ENCODE measurements at places on chromosomes 2 and 18.

- no peak for DNase-seq
Observed at GRCh38 chr2:29881089-29881730, 40.2 kb downstream of the ALK start.

GRCh38 chr18:77316641-77317040 lies 67.0 kb downstream of the GALR1 start:
- no peak for DNase-seq

- DNase-seq = no peak
Observed at GRCh38 chr18:75353357-75353756, 74.1 kb downstream of the SMIM21 start.

DNA sequence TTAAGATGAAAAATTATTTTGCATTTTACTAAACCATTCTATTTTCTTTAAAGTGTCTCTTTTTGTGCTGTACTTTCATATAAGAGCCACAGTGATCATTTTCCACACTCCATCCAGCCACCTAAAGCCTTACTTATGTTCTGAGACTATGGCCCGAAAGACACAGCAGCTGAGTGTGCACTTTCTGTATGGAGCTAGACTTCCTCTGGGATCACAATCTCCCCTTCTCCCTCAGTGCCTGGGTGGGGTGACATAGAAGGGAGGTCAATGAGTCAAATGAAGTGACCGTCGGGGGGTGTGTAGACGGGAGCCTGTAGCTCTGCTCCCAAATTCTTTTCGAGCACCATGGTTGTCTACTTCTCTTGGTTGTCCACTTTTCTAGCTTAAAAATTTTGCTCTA lies 97.8 kb upstream of the ARL4C start:
- DNase-seq = no peak

- DNase-seq = no peak
Observed at GRCh38 chr2:233339427-233339826, 14.9 kb upstream of the DGKD start.

GRCh38 chr2:112674229-112674628 lies 28.5 kb downstream of the SLC20A1 start:
- no peak for DNase-seq

DNA sequence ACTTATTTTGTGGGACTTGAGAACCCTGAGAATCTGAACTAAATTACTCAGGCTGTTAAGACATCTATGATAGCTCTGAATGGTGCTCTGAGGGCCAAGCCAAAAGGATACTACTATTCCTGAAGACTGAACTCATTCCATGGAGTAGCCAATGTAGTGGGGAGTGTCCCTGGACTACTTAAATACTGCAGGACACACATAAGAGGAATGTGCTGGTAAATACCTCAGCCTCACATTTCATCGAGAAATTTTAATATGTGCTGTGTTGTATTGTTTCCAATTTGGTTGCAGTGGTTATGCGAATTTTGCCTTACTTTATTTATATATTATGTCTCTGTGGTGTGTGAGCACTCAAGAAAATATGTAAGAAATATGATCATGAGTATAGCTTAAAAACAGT lies 264.4 kb upstream of the FIGN start:
- peak; percentile 38 for DNase-seq

DNA sequence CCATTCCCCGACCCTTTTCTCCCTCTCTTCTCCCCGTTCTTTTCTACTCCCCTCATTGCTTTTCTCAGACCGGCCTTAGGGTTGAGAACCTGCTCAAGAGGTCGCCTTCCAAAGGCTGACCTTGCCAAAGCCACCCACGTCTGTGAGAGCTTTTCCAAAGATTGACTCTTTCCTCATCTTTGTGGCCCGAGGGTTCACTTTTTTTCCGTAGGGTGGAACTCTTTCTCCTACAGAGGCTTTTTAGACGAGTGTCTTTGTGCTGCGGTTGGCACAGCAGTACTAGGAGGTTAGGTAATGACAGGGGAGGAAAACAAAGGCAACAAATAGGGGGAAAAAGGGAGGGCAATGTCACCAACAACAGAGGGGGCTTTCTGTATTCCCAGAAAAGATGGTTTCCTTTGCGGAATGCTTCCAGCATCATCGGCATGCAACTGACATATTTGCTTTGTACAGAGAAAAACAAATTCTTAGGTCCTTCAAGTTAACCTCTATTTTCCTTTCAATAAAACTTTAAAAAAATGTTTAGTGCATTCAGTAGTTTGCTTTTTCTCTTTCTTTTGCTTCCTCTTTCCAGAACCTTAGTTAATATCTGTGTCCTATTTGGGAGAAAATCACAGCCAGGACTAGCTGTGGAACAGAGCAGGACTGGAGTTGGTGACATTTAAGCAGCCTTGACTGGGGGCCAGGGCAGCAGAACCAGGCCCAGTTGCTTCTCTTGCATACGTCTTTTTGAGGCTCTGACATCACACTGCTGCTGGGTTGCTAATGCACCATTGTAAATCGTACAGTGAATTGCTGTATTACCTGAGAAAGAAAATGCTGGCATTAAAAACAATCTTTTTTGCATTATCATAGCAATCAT lies 188.1 kb upstream of the FANCL start:
- no peak for DNase-seq

DNA sequence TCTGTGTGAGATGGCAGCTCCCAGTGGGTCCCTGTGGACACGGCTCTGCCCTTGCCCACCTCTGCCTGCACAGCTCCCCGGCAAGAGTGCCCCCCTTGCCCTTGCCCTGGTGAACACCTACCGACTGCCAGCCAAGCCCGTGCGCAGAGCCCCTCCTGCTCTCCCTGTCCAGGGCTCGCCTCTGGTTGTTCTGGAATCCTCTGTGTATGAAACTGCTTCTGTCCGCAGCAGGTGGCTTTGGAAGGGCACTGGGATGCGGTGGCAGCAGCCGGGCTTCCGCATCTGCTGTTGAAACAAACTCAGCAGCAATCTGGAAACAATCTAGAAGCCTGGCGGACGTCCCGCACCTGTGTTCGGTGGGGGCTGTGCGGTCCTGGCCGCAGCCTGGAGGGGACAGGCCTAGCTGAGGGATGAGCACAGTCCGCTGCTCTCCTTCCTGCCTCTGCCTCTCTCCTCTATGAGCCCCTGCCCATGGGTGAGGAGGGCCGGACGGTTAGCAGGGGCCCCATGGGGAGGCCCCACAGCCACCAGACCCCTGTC lies 34.0 kb upstream of the KLF11 start:
- no peak for DNase-seq
